ENCODE measurements at places on chromosomes 7 and 10.

- DNase-seq, result no peak
Measured at GRCh38 chr7:73879977-73880681, 19.2 kb downstream of the TMEM270 start.

DNA sequence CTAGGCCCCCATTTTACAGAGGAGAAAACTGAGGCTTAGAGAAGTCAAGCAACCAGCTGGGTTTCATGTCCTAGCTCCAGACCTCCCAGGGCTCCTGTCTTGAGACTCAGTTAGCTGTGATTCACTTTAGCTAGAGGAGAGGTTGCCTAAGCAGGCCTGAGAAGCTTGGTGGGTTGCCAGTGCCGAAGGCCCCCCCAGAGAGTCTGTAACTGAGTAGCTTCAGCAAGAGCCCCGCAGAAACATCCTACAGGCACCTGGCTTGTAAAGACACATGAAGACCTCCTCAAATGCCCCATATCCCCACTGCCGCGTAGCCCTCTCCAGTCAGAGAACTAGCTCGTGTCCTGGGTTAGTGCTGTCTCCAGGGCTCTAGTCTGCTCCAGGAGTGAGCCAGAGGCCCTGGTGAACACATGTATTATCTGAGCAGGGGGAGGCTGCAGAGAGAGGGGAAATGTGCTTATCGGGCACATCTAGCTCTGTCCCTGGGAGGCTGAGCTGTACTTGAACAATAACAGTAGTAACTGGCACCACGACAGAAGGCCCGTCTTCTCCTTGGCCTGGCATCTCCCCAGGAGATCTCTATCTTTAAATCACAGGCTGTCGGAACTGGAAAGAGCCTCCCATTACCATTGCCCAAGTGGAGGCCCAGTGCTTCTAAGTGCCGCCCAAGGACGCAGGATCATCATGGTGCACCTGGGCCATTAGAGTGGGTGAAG, 28.9 kb downstream of the UNC5B start:
- DNase-seq, result no peak

DNA sequence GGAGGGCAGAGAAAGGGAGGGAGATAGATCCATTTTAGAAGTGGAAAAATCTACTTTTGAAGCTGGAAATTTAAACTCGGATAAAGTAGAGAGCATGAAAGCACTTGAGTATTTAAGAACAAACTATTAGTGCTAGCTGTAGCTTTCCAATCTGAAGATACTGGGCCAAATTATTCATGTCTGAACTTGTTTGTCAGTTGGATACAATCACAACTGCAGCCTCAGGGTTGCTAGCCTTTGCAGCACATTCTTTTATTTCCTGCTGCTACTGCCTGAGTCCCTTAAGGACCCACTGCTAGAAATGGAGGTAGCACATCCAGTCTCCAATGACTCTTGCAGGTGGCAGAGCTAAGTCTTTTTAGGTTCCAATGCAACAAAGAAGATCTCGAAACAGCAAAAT, 8.3 kb upstream of the SLC25A13 start:
- DNase-seq, result no peak

DNA sequence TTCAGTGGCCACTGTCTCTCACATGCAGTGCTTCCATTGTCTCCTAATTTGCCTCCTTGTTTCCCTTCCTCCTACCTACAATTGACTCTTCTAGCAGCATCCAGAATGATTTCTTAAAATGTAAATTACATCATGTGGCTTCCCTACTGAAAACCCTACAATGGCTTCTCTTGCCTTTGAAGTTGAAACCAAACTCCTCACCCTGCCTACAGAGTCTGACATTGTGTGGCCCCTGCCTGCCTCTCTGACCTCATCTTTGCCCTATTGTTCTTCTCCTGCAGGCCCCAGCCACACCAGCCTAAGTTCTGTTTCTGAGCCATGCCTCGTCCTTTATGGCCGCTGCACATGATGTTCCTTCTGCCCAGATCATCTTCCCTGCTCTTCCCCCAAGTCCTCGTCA, 35.8 kb upstream of the CDK1 start:
- no peak for DNase-seq

DNA sequence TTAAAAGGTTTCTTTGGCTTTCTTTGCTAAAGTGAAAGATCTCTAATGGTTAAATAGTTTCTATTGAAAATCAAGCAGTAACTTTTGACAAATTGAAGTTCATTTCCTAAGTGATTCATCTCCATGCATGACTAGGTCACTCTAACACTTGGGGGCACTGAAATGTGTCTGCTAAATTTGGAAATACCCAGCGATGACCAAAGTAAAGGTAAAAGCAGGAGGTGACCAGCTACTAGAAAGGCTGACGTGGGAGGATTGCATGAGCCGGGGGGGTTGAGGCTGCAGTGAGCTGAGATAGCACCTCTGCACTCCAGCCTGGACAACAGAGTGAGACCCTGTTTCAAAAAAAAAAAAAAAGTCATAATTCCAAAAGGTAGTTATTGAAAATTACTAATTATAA, 111.8 kb upstream of the GPR141 start:
- DNase-seq, result no peak

- DNase-seq, result no peak
Measured at GRCh38 chr7:55185321-55185802, 166.5 kb downstream of the EGFR start.

DNA sequence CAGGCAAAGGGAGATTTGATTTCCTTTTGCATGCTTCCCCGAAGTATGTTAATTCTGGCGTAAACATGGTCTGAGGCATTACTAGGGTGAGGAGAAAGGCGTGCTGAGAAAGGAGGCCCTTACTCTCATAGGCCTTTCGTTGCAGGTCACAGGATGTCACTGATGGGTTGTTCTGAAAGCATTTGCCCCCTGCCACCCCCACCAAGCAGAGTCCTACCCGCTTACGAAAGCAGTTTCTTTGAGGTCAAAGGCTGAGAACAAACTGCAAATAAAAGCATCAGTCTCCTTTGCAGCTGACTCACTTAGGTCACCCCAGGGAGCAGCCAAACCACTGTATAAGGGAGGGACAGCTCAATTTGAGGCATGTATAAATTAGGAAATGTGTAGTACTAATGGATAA, 57.1 kb downstream of the BPGM start:
- DNase-seq, result no peak

- no peak for DNase-seq
Measured at GRCh38 chr7:7304705-7305450, 122.5 kb downstream of the C1GALT1 start.

GRCh38 chr7:1901431-1902210, 231.5 kb downstream of the ELFN1 start:
- DNase-seq, result no peak

- DNase-seq, result no peak
Measured at GRCh38 chr10:117168729-117169128, 28.6 kb upstream of the KCNK18 start.

DNA sequence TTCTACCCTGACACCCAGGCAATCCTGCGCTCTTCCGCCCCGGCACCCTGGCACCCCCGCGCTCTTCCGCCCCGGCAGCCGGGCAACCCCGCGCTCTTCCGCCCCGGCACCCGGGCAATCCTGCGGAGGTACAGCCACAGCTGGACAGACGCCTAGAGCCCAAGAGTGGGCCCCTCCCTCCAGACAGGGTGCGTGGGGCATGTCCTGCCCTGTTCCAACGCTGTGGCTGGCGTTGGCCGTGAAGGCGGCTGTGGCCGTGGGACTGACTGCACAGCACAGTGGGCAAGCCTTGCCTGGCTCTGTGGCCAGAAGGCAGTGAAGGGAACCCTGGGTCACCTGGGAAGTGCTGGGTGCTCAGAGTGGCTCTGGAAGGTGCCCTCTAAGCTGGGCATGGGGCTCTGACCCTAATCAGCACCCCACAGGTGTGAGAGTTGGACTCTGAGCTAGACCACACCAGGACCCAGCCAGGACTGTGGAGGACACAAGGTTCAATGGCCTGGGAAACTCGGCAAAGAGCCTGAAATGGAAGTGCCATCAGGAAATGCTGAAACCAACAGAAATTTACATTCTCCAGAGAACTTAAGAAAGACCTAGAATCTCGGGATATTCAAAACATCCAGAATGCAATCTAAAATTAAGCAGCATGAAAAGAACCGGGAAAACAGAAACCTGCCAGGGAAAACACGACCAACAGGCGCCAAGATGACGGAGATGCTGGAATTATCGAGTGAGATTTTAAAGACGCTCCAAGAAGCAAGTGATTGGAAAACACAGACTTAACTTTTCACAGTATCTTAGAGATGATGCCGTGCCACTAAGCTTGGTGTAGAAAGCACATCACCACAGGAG, 253.6 kb downstream of the ELFN1 start:
- no peak for DNase-seq

DNA sequence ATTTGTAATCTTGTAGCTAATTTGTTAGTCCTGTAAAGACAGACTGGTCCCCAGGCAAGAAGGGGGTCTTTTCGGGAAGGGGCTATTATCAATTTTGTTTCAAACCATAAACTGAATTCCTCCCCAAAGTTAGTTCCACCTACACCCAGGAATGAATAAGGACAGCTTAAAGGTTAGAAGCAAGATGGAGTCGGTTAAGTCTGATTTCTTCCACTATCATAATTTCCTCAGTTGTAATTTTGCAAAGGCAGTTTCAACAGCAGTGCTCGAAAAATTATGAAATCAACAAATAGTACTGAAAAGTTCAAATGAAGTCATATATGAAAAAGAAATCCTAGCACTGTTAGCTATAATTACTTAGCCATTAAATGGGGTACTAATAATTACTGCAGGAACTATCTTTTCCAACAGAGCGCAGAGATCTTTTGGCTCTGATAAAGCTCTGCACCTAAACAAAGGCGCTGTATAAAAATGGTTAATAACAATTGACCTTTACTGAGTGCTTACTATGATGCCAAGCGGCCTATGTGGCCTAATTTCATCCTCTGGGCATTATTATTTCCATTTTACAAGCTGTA, 756 bp upstream of the SEC24C start:
- no peak for DNase-seq

GRCh38 chr7:3415861-3416312, 114.8 kb downstream of the SDK1 start:
- no peak for DNase-seq

DNA sequence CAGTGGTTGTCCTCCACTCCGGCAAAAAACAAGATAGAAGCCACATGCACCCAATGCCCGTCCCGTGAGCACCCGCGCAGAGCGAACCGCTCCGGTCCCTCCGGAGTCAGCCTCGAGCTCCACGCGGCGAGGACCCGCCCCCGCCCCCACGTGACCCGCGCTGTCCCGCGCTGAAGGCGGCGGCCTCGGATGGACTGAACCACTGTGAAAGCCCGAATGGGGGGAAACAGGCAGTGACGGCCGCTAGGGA, 766 bp upstream of the EIF3B start:
- peak; percentile 97 for DNase-seq

DNA sequence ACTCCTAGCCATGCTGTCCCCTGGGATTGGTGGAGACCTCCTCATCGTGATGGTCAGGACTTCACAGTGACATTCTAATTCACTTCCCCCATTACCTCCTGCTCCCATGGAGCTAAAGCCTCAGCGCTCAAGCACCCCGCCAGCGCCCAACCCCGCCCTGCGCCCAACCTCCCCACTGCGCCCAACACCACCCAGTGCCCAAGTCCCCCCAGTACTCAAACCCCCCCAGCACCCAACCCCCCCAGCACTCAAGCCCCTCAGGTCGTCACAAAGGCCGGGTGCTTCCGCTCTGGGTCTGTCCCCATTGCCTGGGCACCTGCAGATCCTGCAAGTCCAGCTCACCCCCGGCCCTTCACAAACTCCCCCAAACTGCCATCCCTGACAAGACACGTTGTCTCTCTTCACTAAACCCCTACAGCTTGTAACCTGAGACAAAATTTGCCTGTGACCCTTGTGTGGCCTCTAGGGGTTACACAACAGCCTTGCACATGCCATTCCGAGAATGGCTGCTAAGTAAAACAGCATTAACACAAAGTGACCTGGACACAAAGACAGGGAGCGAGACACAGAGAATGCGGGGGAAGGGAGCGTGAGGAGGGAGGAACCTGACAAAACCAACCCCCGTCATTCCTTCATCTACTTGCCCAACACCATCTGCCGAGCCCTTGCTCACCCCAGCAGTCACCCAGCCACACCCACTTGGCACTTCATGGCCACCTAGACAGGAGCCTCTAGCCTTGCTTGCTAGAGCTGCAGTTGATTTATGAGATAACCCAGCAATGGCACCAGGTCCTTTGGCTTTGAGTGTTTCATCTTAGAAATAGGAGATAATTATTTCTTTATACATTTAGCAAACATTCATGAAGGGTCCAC, 107.8 kb downstream of the ADARB2 start:
- DNase-seq, result no peak

- DNase-seq, result no peak
Measured at GRCh38 chr7:139730746-139731612, 46.8 kb downstream of the HIPK2 start.

- DNase-seq, result no peak
Measured at GRCh38 chr10:78664929-78665553, 403.7 kb upstream of the ZMIZ1 start.

- no peak for DNase-seq
Measured at GRCh38 chr10:131049016-131049415, 262.5 kb downstream of the TCERG1L start.

DNA sequence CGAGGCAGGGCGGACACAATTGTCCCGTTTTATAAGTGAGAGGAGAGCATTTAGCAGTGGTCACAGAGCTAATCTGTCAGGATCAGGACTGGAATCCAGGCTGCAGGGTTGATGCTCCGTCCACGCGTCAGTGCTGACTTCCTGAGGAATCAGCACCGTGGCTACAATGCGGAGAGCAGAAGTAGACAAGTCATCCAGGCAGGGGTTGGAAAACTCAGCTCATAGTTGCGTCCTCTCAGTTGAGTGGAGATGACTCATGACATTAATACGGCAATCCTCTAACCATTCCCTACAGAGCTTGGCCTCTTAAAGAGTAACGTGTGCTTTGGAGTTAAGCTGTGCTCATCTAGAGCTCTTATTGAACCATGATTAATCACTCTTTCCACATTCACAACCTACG, 17.1 kb upstream of the HTR5A start:
- DNase-seq, result no peak

DNA sequence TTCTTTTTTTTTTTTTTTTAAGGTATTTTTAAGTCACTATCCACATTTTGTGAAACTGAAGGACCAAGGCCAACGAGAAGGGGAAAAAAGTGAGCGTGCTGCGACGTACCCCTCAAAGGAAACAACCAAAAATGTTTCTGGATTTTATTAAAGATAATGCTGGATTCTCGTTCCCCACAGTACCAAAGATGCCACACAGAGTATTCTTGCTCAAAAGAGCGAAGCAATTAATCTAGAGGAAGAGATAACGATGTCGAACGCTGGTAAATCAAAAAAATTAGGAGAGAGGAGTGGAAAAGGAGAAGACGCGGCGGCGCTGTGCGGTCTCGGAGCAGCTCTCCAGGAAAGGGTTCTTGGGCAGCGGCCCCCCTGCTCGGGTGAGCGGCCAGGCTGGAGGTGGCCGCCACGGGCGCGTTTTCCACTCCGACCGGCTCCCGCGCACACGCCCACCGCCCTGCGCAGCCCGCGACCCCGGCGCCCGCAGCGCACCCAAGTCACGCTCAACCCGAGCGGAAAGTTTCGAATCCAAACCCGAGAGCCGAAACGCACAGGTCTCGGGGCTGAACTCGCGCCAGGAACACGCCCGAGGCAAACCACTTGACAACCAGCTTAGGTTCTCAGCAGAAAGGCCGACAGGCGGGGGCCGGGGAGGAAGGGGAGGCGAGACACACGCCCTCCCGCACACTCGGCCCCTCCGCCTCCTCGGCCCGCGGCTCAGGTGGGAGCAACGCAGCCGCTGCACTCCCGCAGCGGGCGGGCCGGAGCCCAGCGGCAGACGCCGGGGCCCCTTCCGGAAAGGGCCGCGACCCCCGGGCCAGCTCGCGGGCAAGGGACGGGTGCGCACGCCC, 989 bp downstream of the SRPK2 start:
- DNase-seq, result peak; percentile 30

GRCh38 chr7:123314886-123315285, 115.1 kb upstream of the SLC13A1 start:
- DNase-seq, result no peak

- DNase-seq, result no peak
Measured at GRCh38 chr10:77857272-77857671, 69.3 kb downstream of the DLG5 start.

Data from caudate nucleus (tissue), 63 donors.